SK-N-SH (cell line): ENCODE measurements at places on chromosomes 12 and 14.

- DNase-seq: no peak
These were observed 227.2 kb upstream of the TBX3 start for GRCh38 chr12:114911196-114911595.

DNA sequence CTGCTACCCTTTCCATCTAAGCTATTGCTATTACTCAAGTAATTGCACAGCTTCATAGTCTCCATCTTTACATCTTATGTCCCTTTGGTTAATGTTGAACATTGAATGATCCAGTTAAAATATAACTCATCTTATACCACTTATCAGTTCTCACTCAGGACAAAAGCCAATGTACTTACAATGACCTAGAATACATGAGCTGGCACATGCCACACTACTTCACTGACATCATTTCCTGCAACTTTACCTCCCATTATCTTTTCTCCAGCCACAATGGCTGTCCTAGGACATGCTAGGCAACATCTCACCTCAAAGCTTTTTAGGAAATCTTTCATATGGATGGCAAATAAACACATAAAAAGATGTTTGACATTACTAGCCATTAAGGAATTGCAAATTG, 309.2 kb downstream of the FOXG1 start:
- no peak for DNase-seq

DNA sequence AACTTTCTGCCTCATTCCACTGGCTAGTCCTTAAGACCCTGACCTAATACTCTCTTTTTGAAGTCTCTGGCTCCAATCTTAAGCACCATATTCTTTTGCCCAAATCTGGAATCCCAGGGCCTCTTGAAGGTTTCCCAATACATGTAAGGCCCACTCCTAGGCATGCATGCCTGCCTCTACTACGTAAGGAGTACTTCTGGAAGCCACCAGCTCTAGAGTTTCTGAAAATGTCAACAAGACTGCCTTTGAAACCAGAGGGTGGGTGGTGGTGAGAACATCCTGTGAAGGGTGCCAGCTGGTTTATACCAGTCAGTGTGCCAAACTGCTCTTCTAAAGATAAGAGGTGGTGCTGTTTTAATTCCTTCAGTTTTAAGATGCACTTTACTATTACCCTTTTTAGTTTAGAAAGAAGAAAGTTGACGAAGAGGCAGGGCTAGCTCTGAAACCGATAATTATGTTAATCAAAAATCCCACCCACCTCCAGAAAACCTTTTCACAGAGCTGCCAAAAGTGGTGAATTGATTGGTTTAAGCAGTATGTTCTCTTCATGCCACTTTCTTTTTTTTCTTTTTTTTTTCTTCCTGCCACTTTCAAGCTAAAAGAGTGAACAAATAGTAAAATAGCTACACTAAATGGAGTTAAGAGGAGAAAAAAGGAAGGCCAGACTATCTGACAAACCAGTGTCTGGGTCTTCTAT, 8.7 kb upstream of the WDR89 start:
- no peak for DNase-seq

DNA sequence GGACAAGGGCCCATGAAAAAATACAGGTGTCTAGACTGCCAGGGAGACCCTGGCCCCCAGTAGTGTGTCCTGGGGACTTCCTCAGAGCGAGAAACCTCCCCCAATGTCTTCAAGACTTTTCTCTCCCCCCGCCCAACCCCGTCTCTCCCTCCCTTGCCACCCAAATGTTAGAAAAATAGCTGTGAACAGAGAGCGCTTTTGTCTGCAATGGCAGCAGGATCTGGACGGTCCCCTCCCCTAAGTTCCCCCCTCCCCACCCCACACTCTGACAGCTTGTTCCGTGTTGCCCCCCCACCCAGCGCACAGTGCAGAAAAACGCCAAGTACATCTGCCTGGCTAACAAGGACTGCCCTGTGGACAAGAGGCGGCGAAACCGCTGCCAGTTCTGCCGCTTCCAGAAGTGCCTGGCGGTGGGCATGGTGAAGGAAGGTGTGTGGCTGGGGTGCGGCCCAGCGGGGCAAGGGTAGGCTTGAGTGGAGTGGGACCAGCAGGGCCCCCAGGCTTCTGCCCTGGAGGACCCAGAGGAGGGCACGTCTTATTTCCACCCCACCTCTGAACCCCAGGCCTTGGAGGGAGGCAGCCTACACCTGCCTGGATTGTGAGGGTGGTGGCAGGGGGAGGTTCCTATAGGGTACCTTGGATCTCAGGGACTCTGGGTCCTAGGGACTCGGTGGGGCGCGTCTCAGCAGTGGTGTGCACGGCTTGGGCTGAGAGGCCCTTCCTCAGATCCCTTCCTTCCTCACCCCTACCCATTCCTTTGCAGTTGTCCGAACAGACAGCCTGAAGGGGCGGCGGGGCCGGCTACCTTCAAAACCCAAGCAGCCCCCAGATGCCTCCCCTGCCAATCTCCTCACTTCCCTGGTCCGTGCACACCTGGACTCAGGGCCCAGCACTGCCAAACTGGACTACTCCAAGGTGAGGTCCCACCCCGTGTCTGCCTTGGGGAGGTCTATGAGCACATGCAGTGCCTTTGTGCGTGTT, 4.8 kb downstream of the NR4A1 start:
- no peak for DNase-seq

- DNase-seq: no peak
These were observed 548.6 kb upstream of the TBX3 start for GRCh38 chr12:115232455-115233156.

DNA sequence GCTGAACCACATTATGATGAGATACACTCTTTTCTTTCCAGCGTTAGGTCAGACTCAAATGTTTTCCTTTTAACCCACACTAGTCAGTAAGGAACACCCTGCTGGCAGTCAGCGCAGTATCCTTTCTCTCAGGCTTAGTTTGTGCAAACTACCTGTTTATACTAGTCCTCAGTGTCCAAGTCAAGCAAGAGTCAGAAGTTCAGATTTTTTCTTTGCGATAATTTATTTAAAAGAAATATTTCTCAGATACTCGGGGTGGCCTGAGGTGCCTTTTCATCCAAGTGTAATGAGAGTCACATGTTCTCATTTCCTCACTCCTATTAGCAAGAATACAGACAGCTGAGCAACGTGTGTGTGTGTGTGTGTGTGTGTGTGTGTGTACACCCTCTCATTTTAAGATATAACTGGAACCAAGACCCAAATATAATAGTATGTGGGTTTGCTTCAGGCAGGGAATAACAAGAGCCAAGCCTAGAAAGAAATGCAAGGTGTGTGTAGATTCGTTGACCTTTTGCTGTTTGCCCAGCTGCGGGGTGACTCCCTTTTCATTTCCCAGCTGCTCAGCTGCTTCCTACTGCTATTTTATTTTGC, 182.7 kb downstream of the KICS2 start:
- DNase-seq: no peak

- DNase-seq: no peak
These were observed 14.5 kb downstream of the KRAS start for GRCh38 chr12:25236190-25236589.

DNA sequence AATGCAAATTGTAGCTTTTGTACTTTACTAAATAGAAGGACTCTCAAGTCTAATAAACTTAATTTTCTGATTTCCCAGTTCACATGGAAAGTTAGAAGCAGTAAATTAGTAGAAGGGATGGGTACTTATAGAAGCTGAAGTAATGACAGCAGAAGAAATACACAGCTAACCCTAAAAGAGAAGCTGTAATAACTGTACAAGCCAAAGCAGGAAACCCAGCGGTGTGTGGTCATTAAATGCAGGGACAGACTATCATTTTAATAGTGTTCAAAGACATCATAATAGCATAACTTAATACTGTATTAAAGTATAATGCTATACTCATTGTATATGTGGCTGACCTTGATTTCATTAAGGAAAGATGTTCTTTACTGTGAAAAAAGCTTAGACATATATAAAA, 74.9 kb downstream of the PCNX1 start:
- no peak for DNase-seq

GRCh38 chr14:56150645-56151345, 32.6 kb downstream of the PELI2 start:
- DNase-seq: no peak

- peak; percentile 77 for DNase-seq
These were observed 63.1 kb downstream of the ARL6IP4 start for GRCh38 chr12:123043536-123044001.

- DNase-seq: no peak
These were observed 70.5 kb downstream of the GPR65 start for GRCh38 chr14:88075269-88075981.

GRCh38 chr14:106317593-106317992, 791.2 kb downstream of the TMEM121 start:
- no peak for DNase-seq
